ENCODE measurements at places on chromosomes 5 and 9.

DNA sequence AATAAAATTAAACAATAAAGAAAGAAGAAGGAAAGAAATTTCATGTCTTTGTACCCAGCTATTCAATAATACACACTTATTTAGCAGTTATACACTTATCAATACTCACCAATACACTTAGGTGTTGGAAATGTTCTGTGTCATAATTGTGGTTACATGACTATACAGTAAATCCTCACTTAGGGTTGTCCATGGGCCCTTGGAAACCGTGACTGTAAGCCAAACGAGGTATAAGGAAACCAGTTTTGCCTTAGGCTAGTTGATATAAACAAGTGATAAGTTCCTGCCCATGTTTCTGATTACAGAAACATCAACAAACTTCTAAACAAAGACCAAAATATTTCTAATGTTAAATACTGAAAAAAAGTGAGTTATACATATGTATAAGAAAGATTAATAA lies 10.0 kb upstream of the SLCO4C1 start:
- DNase-seq = no peak

DNA sequence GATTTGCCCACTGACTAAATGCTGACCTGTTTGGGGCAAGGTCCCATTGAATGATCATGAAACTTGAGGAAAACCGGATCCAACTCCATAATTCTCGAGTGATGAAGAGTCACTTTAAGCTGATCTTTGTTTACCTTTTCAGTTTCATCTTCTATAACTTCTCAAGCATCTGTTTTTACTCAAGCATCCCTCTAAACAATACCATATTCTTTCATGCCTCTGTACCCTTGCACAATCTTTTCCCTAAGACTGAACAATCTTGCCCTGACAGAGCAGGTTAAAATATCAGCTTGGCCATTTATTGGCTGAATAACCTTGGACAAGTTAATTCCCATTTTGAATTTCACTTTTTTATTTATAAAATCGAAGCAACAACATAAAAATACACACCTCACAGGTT lies 39.8 kb downstream of the TYRP1 start:
- DNase-seq = no peak

GRCh38 chr9:134407121-134407779 lies 81.0 kb downstream of the RXRA start:
- DNase-seq = peak; percentile 98

DNA sequence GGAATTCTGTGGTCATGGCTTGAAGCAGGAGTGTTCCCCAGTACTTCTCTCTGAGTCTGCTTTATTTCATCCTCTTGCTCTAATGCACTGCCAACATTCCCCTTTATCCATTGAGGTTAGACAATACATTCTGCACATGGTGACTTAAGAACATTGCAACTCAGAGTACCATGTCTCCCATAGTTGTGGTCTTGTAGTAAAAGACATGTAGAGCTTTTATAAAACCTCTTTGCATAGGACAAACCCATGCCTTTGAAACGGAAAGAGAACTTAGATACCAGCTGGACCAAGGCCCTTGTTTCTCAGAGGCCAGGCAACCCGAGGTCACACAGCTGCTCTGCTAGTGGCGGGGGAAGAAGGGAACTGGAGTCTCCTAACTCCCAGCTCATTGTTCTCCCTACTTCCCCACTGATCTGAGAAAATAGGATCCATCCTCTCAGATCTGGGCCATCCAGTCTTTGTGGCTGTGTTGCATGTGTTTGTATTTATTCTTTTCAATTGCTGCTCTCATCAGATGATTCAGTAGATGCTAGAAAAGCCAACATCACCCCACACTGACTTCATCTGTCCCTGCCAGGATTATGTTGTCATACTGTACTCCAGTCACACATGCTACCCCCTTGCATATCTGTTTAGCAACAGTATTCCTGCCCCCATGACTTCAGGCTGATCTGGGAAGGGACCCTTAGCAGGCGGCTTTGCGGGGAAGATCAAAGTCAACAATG lies 236.9 kb downstream of the SAXO1 start:
- DNase-seq = no peak

DNA sequence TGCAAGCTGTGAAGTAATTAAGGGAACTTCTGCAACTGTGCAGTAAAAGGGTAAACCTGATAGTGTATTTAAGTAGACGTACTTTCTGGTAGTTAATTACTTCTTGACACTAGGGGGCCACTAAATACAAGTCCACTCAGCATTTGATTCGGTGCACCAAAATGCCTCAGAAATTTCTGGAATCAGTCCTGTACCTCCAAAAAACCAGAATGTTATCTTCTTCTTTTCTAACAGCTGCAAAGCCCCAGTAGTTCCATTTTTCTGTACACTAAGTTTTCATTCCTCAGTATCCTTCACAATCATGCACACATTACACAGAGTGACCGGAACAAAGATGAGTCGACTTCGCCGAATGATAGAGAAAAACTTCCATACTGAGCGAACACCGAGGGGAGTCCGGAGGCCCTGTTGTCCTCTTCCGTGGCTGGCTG lies 484 bp downstream of the GFM2 start:
- no peak for DNase-seq

- DNase-seq = no peak
These were observed 44.1 kb upstream of the IL17B start for GRCh38 chr5:149423049-149423793.

DNA sequence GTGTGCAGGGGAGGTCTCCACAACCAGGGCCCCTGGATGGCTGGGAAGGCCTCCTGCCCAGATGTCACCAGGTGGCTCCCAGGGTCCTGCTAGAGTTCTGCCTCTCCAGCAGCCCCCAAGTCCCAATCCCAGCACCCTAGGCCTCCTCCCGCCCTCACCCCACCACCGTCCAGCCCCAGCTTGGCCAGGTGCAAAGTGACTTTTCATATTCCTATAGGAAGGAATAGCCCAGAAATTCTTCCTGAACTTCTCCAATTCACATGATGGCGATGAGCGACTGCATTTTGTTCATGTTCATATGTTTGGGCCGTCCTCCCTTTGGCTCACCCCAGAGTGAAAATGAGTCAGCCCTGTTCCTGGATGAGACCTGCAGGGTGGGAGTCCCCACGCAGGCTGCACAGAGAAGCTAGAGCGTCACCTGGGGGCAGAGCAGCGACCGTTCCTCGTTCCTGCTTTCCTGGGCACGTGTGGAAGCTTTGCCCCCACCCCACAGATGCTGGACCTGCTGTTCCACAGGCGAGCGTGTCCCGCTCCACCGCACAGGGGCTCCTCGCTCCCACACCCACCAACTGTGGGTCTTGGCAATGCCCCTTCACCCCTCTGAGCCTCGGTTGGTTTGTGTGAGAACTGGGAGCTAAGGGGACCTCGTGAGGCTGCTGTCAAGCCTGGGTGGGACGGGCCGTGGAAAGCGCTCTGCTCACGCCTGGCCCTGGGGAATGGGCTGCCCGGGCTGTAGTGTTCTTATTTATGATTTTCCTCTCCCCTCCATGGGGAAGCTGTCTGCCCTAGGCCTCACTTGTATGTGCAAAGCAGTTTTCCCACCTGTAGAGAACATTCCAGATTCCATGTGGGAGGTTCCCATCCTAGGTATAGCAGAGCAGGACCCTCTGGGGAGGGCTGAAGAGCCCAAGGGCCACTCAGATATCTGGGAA lies 6.9 kb downstream of the MRPS2 start:
- peak; percentile 58 for DNase-seq

DNA sequence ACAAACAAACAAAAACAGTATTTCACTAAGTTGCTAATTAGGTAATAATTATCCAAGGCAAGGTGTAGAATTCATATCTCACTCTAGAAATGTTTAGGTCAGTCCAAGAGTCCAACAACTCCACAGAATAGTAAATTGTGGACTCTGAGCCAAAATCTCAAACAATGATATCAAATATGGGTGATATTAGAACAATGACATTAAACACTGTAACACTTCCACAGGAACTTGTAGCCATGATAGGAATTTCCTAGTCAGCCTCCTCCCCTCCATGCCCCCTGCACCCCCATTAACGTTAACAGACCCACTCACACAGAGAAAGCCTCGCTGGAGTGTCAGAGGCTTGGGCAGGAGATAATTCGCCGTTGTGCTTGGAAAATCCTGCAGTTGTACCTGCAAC lies 305.0 kb upstream of the PIK3R1 start:
- DNase-seq = no peak

DNA sequence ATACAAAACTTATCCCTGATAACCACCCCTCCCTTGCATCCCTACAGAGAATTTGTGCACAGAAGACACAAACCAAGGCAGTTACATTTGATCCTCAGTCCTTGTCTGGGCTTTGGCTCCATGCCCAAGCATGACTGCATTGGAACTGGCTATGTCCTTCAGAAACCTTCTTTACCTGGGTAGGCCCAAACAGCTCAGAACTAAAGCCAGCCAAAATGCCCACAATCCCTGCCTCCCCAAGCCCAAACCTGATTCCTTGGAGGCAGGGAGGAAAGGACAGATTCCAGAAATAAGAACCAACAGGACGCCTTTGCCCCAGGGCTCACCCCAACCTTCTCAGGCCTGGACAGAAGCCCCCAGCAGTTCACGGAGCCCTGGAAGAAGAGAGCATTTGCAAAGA lies 8.2 kb downstream of the IL17B start:
- no peak for DNase-seq
